ENCODE measurements at places on chromosomes 1 and 21.

DNA sequence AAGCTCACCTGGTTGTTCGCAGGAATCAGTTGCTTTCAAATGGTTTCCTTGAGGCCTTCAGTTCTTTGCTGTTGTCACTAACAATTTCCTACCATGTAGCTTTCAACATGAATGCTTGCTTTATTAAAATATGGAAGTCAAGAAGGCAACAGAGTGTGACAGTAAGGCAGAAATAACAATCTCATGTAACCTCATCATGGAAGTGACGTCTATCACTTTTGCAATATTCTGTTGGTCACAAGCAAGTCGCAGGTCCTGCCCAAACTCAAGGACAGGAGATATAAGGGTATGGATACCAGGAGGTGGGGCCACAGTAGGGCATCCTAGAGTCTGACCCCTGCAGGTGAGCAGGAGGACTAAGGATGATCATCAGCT, 296.8 kb upstream of the ZP4 start:
- no peak for DNase-seq
- no peaks in the 10 kb centered on the region for H3K27me3 ChIP-seq
- H3K4me3 ChIP-seq = no peak overlapping the region
- no peaks in the 10 kb centered on the region for H3K36me3 ChIP-seq
- no peaks in the 10 kb centered on the region for H3K4me1 ChIP-seq
- no peak overlapping the region for H3K27ac ChIP-seq

DNA sequence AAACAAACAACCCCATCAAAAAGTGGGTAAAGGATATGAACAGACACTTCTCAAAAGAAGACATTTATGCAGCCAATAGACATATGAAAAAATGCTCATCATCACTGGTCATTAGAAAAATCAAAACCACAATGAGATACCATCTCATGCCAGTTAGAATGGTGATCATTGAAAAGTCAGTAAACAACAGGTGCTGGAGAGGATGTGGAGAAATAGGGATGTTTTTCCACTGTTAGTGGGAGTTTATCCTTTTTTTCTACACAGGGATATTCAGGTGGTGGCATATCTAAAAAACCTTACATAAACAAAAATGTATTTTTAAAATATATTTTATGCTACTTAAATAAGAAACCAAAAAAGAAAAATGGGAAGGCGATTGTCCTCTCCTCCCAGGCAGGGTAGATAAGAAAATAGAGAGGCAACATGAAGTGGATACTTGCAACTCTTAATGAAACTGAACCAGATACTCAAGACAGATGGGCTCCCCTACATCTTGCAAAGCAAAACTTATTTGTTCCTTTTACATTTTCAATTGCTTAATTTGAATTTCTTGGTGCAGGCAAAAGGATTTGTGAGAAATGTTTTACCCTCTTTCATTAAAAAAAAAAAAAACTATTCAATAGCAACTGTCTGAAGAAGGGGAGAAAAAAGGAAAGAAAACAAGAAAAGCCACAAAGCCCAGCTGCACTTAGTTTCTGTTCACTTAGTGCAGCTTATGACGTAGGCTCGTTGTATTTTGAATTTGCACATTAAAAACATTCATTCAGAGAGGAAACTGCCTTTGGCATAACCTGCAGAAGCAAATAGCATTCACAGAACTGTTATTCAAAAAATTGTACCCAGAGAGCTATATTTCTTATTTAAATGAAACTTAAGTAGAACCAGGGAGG, 36.9 kb upstream of the RGS1 start:
- DNase-seq = no peak
- no peaks in the 10 kb centered on the region for H3K36me3 ChIP-seq
- no peaks in the 10 kb centered on the region for H3K27me3 ChIP-seq
- peak overlapping the region; percentile 59 for H3K4me3 ChIP-seq
- H3K27ac ChIP-seq = peak overlapping the region; percentile 89

DNA sequence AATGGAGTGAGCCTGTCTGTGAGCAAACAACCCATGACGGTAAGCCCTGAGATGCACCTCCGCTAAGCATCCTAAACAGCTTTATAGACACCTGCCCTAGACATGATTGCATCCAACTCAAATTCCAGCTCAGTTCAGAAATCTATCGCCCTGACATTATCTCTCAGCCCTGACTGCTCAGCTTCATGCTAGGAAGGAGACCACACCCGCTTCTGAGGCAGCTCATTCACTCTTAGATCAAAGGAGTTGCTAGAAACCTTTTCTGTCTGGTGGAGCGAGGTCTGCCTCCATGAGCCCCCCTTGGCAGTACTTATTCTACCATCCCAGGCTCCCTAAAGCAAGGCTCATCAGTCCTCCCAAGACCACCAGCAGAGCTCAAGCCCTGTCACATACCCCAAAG, 17.0 kb downstream of the IL10RB start:
- H3K27me3 ChIP-seq = no peaks in the 10 kb centered on the region
- H3K4me1 ChIP-seq = peaks cover 7% of the 10 kb centered on the region
- no peak overlapping the region for H3K4me3 ChIP-seq
- H3K36me3 ChIP-seq = no peaks in the 10 kb centered on the region
- no peak for DNase-seq
- no peak overlapping the region for H3K27ac ChIP-seq

GRCh38 chr1:171160639-171161354, 24.3 kb upstream of the FMO2 start:
- no peak overlapping the region for H3K27ac ChIP-seq
- no peak overlapping the region for H3K4me3 ChIP-seq
- peaks cover 1% of the 10 kb centered on the region for H3K27me3 ChIP-seq
- no peak for DNase-seq
- H3K4me1 ChIP-seq = no peaks in the 10 kb centered on the region

- H3K27ac ChIP-seq = no peak overlapping the region
- H3K27me3 ChIP-seq = no peaks in the 10 kb centered on the region
- DNase-seq = no peak
These were observed 258.3 kb downstream of the ATG4C start for GRCh38 chr1:63042278-63042677.

Data from naive thymus-derived CD8-positive, alpha-beta T cell (primary cell).